ENCODE measurements at places on chromosomes 6 and 20.

- DNase-seq: no peak
Observed at GRCh38 chr6:34543421-34543820, 12.7 kb downstream of the SPDEF start.

GRCh38 chr6:14172562-14172961 lies 55.0 kb downstream of the CD83 start:
- no peak for DNase-seq

GRCh38 chr20:59823491-59824259 lies 109.8 kb downstream of the SYCP2 start:
- DNase-seq: no peak

GRCh38 chr6:169014211-169015197 lies 239.1 kb downstream of the THBS2 start:
- DNase-seq: no peak

- DNase-seq: no peak
Observed at GRCh38 chr20:13610184-13610583, 28.5 kb downstream of the TASP1 start.
